ENCODE measurements at places on chromosomes 16 and 17.
A peak's percentile ranks its signal among the peaks of the same experiment; 100 is the strongest.

GRCh38 chr17:17781591-17782496 lies 54.9 kb downstream of the SREBF1 start:
- DNase-seq: peak; percentile 46

- no peak for DNase-seq
Measured at GRCh38 chr17:83109386-83109785, 30.0 kb downstream of the METRNL start.

GRCh38 chr16:20385844-20386832 lies 18.4 kb downstream of the PDILT start:
- peak; percentile 12 for DNase-seq

- DNase-seq: no peak
Measured at GRCh38 chr17:72858826-72859495, 233.5 kb downstream of the SLC39A11 start.

DNA sequence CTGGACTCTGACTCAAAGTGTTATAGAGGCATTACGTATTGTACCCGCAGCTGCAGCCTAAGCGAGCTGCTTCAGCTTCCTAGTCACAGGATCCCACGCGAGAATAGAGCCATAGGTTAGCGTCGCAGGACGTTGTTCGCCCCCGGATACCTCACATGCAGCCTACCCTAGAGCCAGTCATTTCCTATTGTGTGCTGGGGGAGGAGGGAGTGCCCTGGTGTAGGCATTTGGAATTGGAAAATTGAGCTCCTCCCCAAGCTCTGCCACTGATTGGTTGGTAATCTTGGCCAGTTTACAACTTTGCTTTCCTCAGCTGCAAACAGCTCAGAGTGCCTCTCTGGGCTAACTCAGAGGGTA lies 530 bp downstream of the NAA60 start:
- DNase-seq: peak; percentile 17

DNA sequence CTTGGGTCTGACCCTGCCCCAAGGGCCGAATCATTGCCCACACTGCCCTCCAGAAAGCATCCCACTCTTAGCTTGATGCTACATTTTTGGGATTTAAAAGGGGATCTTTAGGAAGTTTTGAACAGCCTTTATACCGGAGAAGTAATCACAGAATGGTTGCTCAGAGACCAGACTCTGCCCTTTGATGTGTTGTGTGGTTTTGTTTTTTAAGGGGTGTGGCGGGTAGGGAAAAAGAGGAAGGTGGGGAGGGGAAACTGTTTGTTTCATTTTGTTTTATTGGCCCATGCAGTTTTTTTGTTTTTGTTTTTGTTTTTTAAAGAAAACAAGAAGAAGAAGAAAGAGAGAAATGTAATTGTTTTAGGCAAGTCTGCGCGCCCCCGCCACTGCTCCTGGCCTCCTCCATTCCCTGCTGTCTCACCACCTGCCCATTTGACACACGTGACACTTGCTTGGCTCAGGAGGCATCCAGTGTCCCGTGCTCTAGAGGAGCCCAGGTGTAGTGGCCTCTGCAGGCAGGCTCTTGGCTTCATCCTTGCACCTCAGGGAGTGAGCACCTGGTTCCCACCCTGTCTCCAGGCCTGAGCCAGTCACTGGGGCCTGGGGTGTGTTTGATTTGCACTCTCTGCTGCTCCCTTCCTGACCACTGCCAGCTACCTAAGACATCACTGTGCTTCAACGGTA lies 35.7 kb downstream of the GNAO1 start:
- DNase-seq: peak; percentile 33

- DNase-seq: peak; percentile 64
Measured at GRCh38 chr16:1309888-1310831, 724 bp downstream of the UBE2I start.

DNA sequence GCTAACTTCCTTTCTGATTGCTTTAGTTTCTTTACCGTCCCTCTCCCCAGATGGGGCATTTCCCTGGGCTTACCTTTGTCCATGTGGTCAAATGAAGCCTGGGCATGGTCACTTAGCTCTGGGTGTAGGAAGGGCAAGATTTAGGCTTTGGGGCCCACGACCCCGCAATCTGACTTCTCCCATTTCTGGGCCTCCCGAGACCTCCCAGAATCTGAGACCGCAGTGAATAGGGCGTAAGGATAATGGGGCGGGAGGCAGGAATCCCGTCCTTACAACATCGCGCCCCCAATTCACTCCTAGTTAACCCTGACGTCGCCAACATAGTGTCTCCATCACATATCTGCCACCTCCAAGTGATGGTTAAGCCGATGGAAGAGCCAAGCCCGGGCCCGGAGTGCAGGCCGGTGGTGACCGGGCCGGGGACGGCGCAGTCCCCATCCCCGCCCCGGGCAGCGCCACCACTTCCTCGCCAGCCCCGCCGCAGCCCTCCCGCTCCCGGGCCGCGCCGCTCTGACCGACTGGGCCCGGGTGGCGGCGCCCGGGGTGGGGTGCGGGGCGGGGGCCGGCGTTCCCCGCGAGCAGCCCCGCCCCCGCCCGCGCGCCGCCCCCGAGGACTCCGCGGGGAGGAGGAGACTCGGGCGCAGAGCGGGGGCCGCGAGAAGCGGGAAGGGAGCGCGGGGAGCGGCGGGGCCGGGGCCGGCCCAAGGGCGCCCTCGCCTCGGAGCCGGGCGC lies at the start of gene RHBDL3:
Gene RHBDL3, plus strand, starts transcription at position 641 of the 732 bp plus-strand sequence. CDS start 358 bp downstream, outside the sequence.
- DNase-seq: peak; percentile 24

- no peak for DNase-seq
Measured at GRCh38 chr17:50887705-50888245, 21.6 kb upstream of the TOB1 start.

GRCh38 chr16:56102906-56103305 lies 88.4 kb upstream of the GNAO1 start:
- no peak for DNase-seq

Measured in CD4-positive, alpha-beta T cell treated with Interleukin-1 beta for 1 hour (primary cell).